ENCODE measurements at places on chromosomes 12 and 14.
A peak's percentile ranks its signal among the peaks of the same experiment; 100 is the strongest.

DNA sequence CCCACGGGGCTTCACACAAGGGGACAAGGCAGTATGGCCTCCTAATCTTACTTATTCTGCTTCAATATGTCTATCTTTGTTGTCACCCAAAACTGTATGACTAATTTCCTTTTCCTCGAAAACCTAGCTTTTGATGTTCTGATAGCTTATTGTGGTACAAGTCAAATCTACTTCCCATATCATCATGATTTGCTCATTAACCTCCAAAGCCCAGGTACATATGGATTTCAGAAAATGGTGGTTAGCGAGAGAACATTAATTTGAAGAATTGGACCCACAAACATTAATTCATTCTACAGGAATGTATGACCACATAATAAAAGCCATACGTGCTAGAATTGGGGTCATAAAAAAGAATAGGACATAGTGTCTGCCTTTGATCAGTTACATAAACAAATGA is 412.5 kb downstream of the CCDC91 start:
- peak; percentile 3 for DNase-seq

- no peak for DNase-seq
Observed at GRCh38 chr12:47296828-47297227, 217.1 kb upstream of the AMIGO2 start.

DNA sequence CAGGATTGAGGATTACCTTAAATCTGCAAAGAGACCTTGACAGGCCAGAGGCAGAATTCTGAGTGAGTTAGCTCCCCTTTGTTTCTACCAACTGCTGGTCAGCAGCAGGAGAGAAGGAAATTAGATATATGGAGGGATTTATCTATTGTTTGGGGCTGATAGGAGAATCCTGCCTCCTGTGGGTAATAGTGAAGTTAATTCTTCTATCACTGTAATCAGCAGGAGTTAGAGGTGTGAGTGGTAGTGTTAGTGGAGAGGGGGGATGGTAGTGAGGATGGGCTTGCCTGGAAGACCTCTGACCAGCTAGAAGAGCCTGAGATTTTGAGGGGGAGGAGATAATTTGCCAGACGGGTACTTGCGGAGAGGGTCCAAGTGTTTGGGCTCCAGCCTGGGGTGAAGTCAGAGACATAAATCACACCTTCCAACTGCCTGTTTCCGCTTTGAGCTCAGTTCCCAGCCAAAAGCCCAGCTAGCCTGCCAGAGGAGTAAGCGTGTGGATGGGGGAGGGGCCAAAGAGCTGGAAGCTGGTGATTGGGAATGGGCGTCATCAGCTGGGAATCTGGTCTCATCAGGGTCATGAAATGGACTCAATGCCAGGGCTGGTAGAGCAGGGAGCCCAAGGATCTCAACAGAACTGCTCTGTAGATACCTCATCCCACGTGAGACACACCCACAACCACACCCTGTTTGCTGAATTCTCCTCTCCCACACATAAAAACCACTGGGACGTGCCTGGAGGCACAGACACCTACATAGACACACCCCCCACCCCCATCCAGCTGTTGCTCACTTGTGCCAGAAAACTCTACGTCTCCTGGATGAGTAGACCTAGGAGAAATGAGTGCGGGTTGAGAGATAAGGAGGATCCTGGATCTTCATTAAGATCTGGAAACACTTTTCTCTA is 13.1 kb upstream of the ITGA5 start:
- no peak for DNase-seq

- DNase-seq = peak; percentile 66
Observed at GRCh38 chr14:21476523-21476924, 235 bp downstream of the RAB2B start.

- no peak for DNase-seq
Observed at GRCh38 chr12:25052914-25053211, 104.0 kb upstream of the BCAT1 start.
